CD4-positive, alpha-beta T cell treated with Interleukin-15 for 4 hours (primary cell): ENCODE measurements at places on chromosomes 6 and 20.

- DNase-seq = no peak
These were observed 140.8 kb downstream of the SLC16A10 start for GRCh38 chr6:111228094-111228493.

- no peak for DNase-seq
These were observed 43.5 kb downstream of the DTNBP1 start for GRCh38 chr6:15619330-15619729.

GRCh38 chr6:43298565-43299337 is 691 bp downstream of the SLC22A7 start:
- DNase-seq = no peak

- no peak for DNase-seq
These were observed 42.1 kb downstream of the SMAP1 start for GRCh38 chr6:70709826-70710225.

DNA sequence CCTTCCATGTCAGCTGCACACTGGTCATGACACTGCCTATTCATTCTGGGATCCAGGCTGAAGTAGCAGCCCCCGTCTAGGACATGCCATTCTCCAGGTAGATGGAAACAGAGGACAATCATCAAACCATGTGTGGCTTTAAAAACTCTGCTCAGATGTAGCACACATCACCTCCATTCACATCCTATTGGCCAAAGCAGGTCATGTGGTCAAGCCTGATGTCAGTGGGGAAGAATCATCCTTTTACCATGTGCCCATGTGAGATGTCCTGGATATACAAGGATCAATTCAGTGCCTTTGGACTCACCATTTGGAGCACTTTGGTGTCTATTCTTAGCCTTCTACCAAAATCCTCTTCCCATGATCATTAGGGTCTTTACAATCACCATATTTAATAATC is 99.5 kb downstream of the CDC5L start:
- DNase-seq = no peak

- no peak for DNase-seq
These were observed 52.0 kb downstream of the NHLRC1 start for GRCh38 chr6:18070486-18070885.

DNA sequence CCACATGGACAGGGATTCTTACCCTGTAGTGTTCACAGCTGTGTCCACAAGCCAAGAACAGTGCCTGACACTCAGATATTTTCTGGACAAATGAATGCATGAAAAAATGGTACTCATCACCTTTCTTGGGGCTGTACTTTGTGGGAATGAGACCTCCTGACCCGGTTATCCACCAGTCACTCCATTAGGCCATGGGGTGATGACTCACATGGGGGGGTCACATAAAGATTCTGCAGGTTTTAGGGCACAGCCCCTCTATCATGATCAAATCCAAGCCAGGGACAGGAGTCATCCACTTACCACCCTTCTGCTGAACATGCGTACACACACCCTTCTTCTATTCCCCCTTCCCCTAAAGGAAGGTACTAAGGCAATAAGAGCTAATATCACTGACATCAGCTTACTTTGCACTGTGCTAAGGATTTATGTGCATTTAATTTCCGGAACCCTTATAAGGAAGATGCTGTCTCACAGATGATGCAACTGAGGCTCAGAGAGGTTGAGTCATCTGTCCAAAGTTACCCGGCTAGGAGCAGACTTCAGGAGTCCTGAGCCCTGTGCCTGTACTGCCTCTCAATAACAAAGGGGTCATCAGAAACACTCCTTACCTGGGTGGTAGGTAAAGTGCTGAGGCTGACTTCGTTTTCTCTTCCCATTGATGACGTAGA is 107.8 kb downstream of the NFATC2 start:
- DNase-seq = no peak

DNA sequence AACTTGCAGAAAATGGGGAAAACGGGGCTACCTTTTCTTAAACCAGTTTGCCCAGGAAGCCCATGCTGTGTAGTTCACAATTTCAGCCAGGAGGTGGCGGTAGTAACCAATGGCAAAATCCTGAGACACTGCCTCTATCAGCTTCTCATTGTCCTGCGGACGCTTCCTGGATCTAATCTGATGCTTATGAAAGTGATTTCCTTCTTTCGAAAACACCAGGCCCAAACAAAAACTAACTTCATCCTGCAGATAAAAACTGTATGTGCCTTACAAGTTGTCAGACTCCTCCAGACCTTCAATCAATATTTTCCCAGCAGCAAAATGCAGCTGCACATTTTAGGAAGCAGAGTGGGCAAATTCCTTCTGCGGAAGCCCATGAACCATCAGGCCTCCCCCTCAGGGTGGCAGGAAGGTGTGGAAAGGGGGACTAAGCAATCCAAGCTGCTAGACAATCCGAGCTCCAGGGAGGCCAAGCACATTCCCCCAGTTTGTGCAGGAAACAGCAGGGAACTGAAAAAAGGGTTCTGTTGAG is 88.5 kb downstream of the LY86 start:
- DNase-seq = peak; percentile 79
